ENCODE measurements at places on chromosomes 2 and 18.

GRCh38 chr2:205637320-205637602 lies 45.0 kb upstream of the NRP2 start:
- DNase-seq = no peak

- no peak for DNase-seq
These were observed 75.3 kb downstream of the OSBPL6 start for GRCh38 chr2:178269438-178270224.

- DNase-seq = no peak
These were observed 961.6 kb upstream of the CHAC2 start for GRCh38 chr2:52805901-52806410.

DNA sequence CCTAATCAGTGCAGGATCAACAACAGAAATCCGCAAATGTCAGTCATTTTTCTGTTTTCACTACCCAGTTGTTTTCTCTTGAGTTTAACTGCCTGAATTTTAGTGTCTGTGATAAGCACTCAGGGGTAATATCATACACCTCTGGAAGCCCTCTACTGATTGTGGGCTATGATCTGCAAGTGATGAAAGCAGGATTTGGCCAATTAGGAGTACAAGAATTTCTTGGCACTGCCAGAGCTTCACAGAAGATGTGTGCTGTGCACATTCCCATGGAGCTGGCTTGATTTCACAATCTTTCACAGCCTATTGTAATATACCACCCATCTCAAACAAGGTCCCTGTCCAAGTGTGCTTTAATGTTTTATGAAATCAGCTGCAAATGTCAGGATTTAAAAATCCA lies 27.3 kb upstream of the TDRD15 start:
- DNase-seq = no peak

GRCh38 chr2:196279541-196279940 lies 108.2 kb upstream of the STK17B start:
- no peak for DNase-seq

- no peak for DNase-seq
These were observed 463.8 kb downstream of the LPIN1 start for GRCh38 chr2:12210016-12210933.

- no peak for DNase-seq
These were observed 36.8 kb downstream of the SPC25 start for GRCh38 chr2:168853471-168853870.

GRCh38 chr2:232333361-232334135 lies 45.0 kb upstream of the ALPP start:
- DNase-seq = no peak

DNA sequence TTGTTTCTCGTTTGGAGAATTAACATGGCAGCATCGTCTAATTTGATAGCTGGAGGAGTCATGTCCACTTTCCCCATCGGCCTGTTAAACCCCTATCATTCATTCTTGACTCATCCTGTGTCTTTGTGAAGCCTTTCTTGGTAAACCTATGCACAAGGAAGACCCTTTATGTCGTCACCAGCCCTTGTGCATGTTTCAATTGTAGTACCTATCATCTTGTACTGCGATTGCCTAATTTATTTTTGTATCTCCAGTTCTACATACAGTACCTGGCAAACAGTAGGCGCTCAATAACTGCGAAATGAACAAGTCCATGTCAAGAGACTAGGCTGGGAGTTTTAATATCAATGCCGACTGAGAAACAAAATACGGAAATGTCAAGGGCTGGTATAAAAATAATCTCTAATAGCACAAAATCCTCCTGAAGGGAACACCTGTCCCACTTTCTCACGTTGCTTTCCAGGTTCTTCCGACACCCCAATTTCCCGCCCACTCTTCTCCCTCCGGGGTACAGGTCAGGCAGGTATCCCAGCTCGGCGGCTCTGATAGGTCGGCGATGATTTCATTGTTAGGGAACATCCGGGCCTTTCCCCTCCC lies 1.3 kb upstream of the PPM1B start:
- DNase-seq = no peak

DNA sequence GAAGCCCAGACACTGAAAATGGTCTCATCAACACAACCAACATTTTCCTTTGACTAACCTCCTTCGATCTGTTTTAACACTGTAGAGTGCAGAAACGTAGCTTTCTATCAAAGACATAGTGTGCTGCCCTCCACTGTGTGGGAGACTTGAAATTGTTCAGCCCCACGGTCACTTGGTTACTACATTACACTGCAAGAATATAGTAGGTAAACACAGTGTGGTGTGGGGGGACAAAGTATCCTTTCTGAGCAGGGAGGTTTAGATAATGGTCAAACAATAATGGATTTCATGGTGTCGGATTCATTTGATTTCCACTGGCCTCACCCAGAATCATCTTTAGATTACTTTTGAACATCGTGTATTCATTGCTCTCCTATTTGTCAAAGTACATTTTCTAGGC lies 181.0 kb downstream of the ERBB4 start:
- DNase-seq = no peak

DNA sequence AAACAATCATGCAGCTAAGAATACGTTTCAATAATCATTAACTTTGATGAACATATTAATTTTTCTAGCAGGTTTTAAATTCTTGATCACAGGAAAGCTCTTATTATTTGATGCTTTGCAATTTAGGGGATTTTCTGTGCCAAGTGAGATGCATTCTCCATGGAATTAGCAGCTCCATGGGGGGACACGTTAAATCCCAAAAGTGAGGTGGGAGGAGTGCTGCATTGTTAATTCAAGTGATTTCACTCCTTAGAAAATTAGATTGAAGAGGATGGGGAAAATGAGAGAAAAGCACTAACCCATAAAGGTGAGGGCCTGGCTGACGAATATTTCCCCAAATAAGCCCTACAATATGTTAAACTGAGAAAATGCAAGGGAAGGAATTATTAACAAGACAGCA lies 69.2 kb downstream of the ACVR1C start:
- DNase-seq = no peak

- no peak for DNase-seq
These were observed 148.4 kb upstream of the CAPN13 start for GRCh38 chr2:30955516-30956132.

DNA sequence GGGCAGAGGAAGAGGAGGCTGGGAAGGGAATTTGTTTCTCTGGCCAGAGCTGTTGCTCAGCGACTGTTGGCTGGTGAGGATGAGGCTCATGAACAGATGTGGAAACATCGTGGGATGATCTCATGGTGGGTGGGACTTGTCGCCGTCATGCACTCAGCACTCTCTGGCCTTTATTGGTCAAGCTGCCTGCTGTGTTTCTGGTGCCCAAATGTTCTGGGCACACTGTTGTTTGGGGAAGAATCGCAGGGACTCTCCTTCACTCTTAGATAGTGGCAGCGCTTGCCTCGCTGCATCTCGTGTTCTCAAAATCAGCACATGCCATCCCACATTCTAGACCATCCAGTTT lies 145.6 kb downstream of the AGAP1 start:
- no peak for DNase-seq

DNA sequence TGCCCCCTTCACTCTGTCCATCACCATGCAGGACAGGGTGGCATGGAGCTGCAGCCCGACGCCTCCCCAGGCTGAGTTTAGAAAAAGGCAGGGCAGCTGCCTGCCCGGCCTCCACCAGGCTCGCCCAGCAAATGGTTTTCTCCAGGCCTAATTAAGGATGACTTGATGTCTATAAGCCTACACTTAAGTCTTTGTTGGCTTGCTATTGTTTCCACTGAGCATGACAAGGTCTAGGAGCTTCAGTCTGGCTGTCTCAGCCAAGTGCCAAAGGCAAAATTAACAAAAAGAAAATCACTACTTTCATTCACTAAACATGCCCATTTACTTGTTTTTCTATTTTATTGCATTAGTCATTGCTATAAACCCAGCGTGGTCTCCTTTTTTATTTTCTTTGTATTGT lies 372.2 kb downstream of the INSIG2 start:
- no peak for DNase-seq

- no peak for DNase-seq
These were observed 68.9 kb downstream of the RTN4 start for GRCh38 chr2:54981385-54981784.

DNA sequence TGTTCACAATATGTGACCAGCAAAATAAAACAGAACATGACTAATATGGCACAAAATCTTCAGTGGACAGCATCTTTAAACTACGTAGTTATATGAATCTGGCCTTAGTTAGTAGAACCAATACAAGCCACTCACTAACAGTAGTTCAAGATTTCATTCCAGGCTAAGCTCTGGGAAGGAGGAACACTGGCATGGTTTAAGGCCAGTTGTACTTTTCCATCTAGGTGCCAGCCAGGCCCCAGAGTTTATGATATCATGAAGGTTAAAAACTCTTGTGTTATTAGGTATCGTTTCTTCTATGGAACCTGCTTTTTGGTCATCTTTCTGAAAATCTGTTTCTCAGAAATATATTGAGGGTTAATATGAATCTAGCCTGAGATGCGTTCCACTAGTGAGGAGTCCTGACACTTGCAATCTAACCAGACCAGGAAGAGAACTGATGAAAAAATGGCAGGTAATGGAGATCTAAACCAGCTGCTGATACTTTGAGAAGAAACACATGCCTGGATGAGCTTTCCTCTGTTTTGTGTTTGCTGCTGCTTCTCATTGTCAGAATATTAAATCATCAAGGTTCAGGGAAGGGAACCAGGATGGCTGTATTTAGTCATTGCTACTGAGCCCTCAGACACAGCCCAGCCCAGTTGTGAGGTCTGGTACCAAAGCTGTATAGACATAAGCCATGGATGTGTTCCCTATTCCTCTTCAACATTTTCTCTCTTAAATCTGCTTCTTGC lies 182.8 kb upstream of the SETBP1 start:
- DNase-seq = no peak

- DNase-seq = no peak
These were observed 13.2 kb downstream of the ZNF407 start for GRCh38 chr18:74610860-74611259.

DNA sequence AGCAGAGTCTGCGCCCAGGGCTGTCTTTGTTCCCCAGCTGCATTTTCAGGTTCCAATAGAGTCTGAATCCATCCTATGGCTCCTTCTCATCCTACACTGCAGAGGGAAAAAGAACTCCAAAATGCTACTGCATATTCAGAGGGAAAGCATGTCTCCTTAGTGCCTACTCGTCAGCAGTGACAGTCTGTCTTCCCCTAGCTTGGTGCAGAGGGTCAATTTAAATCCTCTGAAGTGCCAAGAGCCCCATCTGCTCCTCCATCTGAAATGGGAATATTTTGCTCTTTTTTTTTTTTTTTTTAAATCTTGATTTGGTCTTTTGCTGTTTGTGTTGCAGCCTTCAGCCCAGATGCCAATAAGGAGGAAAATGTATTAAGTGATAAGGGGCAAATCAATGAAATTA lies 199.3 kb downstream of the RNF144A start:
- DNase-seq = no peak

DNA sequence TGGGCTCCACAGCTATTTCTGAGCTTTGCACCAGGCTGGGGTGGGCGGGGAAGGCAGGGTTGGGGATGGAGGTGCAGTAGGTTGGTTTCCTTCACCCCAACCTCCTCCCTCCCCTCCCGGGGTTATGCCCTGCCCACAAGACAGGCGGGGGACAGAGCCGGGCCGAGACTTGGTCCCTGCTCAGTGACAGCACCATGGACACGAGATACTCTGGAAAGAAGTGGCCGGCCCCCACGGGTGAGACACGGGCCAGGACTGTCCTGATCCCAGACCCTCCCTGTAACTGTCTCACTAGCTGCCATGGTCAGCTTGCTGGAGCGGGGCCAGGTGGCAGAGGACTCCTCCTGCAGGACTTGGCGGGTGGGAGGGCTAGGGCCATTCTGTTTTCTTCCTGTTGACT lies 59.7 kb downstream of the DYSF start:
- no peak for DNase-seq

DNA sequence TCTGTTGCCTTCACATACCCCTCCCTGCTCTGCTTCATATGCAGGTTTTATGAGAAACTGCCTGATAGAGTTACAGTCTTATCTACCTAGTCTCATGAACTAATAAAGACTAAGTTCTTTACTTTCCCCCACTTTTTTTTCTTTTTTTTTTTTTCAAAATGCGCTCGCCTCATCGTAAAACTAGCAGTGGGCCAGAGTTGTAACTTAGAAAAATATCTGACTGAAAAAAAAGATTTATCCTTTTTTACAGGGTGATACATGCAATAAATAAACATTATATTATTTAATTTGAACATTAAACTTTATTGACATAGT lies 52.9 kb upstream of the STAT1 start:
- no peak for DNase-seq

DNA sequence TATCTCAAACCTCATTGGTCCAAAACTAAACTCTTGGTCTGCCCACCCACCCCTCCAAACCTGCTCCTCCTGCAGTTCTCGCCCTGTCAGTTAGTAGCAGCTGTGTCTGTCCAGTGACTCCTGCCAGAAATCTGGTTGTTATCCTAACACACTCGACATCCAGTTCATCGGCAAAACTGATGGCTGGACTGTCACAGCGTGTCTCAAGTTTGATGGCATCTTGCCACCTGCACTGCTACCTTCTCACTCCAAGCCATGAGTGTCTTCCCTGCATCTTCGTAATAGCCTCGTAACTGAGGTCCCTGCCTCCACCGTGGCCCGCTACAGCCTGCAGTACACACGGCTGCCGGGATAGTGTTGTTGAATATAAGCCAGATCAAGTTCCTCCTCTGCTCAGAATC lies 470.1 kb upstream of the RAB12 start:
- no peak for DNase-seq

- no peak for DNase-seq
These were observed 126.4 kb upstream of the MGAT5 start for GRCh38 chr2:134127496-134127895.

GRCh38 chr2:168729455-168729854 lies 73.0 kb upstream of the NOSTRIN start:
- no peak for DNase-seq

DNA sequence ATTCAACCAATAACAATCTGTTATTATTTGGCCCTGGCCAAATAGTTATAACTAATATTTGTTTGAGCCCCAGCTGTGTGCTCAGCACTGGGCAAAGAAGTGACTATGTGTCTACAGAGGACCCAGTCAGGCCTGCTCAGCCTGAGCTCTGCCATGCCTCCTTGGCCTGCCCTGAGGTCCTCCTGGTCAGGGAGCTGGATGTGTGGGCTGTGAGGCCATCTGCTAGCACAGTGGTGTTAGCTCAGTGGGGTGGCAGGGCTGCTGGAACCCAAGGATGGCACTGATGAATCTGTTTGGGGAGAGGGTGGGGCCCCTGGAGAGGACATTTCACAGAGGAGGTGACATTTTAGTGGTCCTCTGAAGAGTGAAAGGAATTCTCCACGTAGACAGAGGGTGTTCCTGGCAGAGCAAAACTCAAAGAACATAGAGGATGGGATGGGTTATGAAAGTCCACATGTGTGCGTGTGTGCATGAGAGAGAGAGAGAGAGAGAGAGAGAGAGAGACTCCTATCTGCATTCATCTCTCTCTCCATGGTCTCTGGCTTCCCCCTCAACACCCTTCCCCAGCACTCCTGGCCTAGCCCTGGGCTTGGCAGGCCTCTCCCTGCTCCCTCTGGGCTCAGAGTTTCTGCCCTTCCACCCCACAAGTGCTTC lies 21.2 kb upstream of the ATOH8 start:
- no peak for DNase-seq

- no peak for DNase-seq
These were observed 189.5 kb downstream of the TFCP2L1 start for GRCh38 chr2:121095257-121096080.

Data from stimulated activated CD8-positive, alpha-beta memory T cell treated with anti-CD3 and anti-CD28 coated beads, Interleukin-4, amount 100 ng/mL, for 1 hour (primary cell).